ENCODE measurements at places on chromosomes 6 and 20. TPM values are rescaled to one million over a fixed set of nuclear protein-coding genes. Genes with fewer than 3 reads are reported as not detected.

TFAP2D gene
- total RNA-seq = not detected

CST5 gene
- not detected for total RNA-seq

- H3K27ac ChIP-seq = no peak overlapping the region
- no peaks in the 10 kb centered on the region for H3K36me3 ChIP-seq
- H3K4me3 ChIP-seq = no peak overlapping the region
- H3K4me1 ChIP-seq = no peaks in the 10 kb centered on the region
- DNase-seq = no peak
Observed at GRCh38 chr6:925656-926213, 232.8 kb upstream of the EXOC2 start.

- H3K4me3 ChIP-seq = peak overlapping the region; percentile 92
- peaks cover 2% of the 10 kb centered on the region for H3K27me3 ChIP-seq
- peaks cover 5% of the 10 kb centered on the region for H3K36me3 ChIP-seq
Observed at GRCh38 chr6:20400456-20401204, 1.0 kb upstream of the E2F3 start.

- H3K4me1 ChIP-seq = peaks cover 21% of the 10 kb centered on the region
- no peak for DNase-seq
- H3K4me3 ChIP-seq = no peak overlapping the region
- H3K27ac ChIP-seq = no peak overlapping the region
- H3K27me3 ChIP-seq = peaks cover 3% of the 10 kb centered on the region
- H3K36me3 ChIP-seq = no peaks in the 10 kb centered on the region
Observed at GRCh38 chr6:44636561-44637248, 249.2 kb downstream of the CDC5L start.

GRCh38 chr6:72784071-72784470 is 162.2 kb downstream of the KCNQ5 start:
- H3K4me1 ChIP-seq = peaks cover 81% of the 10 kb centered on the region
- peaks cover 17% of the 10 kb centered on the region for H3K36me3 ChIP-seq
- peak; percentile 43 for DNase-seq

DNA sequence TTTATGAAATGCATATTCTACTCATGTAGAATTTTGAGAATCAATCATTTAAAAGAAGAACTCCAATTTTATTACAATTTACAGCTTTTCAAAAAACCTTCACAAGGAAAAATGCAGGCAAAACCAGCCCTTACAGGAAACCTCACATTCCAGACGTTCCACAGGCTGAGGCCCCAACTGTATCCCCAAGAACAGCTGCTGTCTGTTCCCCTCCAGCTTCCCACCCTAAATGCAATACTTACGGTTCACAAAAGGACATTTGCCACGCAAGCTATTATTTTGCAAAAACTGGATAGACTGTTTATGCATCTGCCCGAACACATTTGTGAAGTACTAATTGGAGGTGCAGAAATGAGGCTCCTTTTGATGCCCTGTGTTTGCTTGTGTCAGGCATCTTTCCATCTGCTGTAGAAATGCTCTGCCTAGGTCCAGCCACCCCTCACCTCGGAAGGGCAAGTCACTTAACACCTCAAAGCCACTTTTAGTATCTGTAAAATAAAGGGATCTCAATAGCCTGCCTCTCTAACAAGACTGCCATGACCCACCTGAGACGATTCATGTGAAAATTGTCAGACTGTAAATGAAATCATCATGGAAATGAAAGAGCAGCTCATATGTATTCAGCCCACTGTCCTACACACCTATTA is 26.5 kb downstream of the PDE10A start:
- DNase-seq = no peak
- H3K4me3 ChIP-seq = no peak overlapping the region
- H3K36me3 ChIP-seq = no peaks in the 10 kb centered on the region
- no peaks in the 10 kb centered on the region for H3K4me1 ChIP-seq

GRCh38 chr6:63663147-63663955 is 27.7 kb downstream of the PHF3 start:
- peak overlapping the region; percentile 76 for H3K27ac ChIP-seq
- H3K4me1 ChIP-seq = peaks cover 23% of the 10 kb centered on the region
- peaks cover 4% of the 10 kb centered on the region for H3K36me3 ChIP-seq
- peak; percentile 73 for DNase-seq
- no peaks in the 10 kb centered on the region for H3K27me3 ChIP-seq
